Pancreas (tissue), 10 donors: ENCODE measurements at places on chromosomes 2 and 18. TPM values are rescaled to one million over a fixed set of nuclear protein-coding genes. Genes with fewer than 3 reads are reported as not detected.

ASXL2 gene
- total RNA-seq = 21.7 TPM

GKN1 gene
- 8.0 TPM for total RNA-seq

ALPI gene
- total RNA-seq = not detected

EPAS1 gene
- total RNA-seq = 83.0 TPM

FBXO41 gene
- 2.7 TPM for total RNA-seq

KLF7 gene
- 8.8 TPM for total RNA-seq
